ENCODE measurements at places on chromosomes 4 and X.
A peak's percentile ranks its signal among the peaks of the same experiment; 100 is the strongest.

GRCh38 chr4:148776941-148777340 is 334.7 kb upstream of the NR3C2 start:
- no peak for DNase-seq

DNA sequence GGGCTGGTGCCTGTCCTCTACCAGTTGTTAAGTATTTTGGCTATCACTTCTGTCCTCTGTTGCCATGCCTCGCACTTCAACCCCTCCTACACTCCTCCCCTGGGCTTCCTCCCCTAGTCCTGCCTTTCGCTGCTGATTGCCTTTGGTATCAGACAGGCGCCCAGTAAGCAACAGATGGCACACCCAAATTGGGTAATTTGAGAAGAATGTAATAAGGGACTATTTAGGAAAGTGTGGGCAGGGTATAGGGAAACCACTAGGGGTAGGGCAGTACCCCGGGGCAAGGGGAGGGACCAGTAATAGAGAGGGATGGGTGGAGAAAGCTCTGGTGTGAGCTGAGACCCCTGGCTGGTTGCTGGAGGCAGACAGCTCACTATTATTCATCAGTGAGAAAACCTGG is 172.7 kb upstream of the USP9X start:
- no peak for DNase-seq

DNA sequence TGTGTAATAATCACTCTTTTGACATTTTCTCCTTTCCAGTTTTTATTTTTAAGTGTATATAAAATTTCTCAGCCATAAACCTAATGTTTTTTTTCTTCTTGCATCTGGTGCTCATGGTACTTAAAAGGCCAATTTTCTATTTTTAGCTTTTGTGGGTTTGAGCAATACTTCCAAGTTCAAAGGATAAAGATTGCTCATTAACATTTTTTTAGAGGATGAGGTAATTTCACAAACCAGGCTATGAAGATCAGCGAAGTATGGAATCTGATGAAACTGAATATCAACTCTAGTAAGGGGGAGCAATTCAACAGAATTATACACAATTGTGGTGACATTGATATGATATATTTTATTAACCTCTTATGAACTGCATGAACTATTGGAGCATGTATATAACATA is 25.8 kb upstream of the KLHL34 start:
- no peak for DNase-seq

GRCh38 chrX:150635952-150636351 is 57.2 kb upstream of the MTMR1 start:
- no peak for DNase-seq

DNA sequence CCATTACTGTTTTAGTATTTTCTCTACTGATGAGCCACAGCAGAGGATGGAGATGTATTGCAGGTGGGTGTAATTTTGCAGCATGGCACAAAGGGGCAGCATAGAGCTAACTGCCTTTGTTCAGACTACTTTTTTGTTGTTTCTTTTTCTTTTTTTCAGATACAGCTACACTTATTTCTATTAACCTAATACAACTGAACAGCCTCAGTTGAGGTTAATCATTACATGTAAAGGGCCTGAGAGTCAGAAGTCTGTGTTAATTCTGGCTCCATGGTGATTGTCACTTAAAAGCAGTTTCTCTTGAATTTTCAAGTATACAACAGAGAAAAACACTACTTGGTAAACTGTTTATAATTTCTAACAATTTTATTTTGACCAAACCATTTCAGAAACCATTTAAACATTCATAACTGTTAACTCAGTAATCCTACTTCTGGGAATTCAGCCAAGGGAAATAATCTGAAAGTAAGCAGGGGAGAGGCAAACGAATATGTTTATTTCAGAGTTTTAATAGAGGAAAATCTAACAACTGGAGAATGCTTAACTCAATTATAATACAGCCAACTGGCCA is 13.9 kb upstream of the PPEF2 start:
- peak; percentile 8 for DNase-seq

DNA sequence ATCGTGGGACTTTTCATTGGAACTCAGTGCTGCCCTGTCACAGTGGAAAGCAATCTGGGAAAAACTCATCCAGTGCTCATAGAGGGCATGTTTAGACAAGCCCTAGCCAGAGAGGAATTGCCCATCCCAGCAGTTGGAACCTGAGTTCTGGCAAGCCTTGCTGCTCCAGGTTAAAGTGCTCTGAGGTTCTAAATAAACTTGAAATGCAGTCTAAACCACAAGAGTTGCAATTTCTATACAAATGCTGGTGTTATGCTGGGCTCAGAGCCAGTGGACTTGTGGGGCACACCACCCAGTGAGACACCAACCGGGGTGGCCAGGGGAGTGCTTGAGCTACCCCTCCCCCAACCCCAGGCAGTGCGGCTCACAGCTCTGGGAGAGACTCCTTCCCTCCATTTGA is 142.8 kb upstream of the PPP1R2C start:
- no peak for DNase-seq

- no peak for DNase-seq
Observed at GRCh38 chrX:47749185-47749967, 87.3 kb upstream of the ZNF81 start.

GRCh38 chr4:157550028-157550427 is 329.5 kb downstream of the GRIA2 start:
- no peak for DNase-seq

- no peak for DNase-seq
Observed at GRCh38 chr4:109994415-109994827, 81.7 kb downstream of the EGF start.

- DNase-seq: no peak
Observed at GRCh38 chr4:122224348-122224747, 72.2 kb downstream of the BLTP1 start.

GRCh38 chr4:4637710-4638109 is 95.9 kb upstream of the STX18 start:
- DNase-seq: no peak

- DNase-seq: no peak
Observed at GRCh38 chrX:39144323-39144722, 343.1 kb downstream of the MID1IP1 start.

DNA sequence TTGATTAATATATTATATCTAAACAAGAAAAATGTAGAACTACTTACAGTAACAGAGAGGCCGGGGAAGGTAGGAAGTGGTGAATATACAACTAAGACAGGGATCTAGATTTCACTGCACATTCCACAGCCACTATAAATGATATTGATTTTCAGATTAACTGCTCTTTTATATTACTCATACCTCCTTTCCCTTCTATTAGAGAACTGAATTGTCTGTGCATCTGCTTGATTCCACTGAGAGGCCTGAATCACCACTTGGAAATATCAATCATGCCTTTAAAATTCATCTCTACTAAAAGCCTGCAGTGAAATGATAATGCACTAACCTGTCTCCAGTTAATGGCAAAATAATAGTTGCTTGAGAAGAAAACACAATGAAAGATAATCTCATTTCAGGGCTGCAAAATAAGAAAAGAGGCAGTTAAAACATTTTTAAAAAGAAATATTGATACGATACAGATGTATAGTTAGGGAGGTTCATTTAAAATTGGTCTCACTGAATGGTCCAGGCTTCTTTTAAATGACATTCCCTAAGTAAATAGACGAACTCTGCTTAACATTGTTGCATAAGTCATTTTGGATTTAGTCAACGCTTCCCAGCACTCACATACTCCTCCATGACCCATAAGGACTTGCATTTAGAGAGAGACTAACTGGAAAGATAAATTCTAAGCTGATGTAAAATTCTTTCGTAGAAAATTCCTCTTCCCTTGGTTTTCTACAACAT is 3.8 kb downstream of the ANTXR2 start:
- no peak for DNase-seq

- no peak for DNase-seq
Observed at GRCh38 chr4:143085224-143085623, 99.5 kb upstream of the USP38 start.

- no peak for DNase-seq
Observed at GRCh38 chrX:805988-806387, 175.4 kb downstream of the SHOX start.

GRCh38 chr4:100414016-100414790 is 103.6 kb downstream of the EMCN start:
- DNase-seq: no peak

GRCh38 chr4:111046811-111047210 is 423.9 kb upstream of the PITX2 start:
- DNase-seq: no peak

DNA sequence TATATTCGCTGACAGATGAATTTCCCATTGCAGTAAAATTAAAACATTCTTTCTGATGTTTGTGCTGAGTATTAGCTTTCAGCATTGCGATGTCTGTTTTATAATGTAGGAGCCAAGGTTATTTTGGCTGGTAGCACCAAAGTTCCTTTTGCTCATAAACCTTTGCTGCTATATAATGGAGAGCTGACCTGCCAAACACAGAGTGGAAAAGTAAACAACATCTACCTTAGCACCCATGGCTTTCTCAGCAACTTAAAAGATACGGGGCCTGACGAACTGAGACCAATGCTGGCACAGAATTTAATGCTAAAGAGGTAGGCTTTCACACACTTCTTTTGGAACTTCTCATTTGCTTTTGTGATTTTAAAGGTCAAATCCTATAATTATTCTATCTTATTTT is 46.0 kb downstream of the WDR19 start:
- no peak for DNase-seq

GRCh38 chr4:184699941-184700340 is 34.0 kb downstream of the CENPU start:
- no peak for DNase-seq

DNA sequence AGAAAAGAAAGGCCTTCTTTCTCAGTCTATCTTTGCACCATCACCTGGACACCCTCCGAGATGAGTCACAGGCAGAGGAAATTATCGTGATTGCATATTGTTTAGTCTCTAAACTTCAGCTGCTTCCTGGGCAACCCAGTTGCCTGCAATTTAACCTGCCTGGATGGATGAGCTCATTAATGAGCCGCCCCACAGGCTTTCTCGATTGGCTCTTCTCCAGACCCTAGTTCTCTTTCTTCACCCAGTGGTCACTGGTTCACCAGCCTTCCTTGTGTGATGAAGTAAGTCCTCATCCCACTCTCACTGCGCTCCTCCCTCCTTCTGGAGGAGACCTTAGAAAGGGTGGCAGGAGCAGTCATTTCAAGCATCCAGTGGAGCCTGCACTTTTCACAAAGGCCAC is 94.4 kb downstream of the SOWAHB start:
- DNase-seq: no peak

DNA sequence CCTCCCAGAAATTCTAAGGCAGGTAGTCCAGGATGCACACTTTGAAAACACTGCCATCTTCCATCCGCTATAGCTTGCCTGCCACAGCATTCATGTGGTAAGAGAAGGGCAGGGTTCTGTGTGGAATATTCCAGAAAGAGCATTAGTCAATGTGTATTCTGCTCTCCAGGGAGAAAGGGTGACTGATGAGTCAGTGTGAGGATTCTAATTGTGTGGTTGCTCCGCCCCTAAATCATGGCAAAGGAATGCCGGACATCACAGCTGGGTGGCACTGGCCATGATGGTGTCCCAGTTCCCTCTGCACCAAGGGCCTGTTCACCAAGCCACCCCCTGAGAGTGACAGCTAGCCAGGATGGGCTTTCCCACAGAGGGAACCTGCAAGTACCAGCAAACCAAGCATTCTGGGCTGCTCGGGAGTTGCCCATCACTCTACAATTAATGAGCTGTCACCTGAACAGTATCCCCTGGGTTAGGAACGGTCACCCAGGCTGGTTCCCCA is 9.5 kb downstream of the IDS start:
- no peak for DNase-seq

DNA sequence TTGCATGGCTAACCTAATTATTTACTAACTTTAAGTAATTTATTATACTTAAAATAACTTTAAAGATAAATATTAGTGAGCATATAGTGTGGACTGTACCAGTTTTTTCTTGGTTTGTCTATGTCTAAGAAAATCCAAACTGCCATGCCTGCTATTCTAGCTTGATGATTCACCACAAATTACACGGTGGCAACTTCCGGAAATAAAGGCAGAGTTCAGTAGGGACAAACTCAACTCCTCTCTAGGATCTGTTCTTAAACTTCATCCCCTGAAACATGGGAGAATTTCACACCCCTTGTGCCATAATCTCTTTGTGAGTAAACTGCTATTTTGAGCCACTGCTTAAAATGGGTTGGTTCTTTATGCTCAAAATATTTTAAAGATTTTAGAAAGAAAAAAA is 213.6 kb upstream of the NRK start:
- DNase-seq: no peak

DNA sequence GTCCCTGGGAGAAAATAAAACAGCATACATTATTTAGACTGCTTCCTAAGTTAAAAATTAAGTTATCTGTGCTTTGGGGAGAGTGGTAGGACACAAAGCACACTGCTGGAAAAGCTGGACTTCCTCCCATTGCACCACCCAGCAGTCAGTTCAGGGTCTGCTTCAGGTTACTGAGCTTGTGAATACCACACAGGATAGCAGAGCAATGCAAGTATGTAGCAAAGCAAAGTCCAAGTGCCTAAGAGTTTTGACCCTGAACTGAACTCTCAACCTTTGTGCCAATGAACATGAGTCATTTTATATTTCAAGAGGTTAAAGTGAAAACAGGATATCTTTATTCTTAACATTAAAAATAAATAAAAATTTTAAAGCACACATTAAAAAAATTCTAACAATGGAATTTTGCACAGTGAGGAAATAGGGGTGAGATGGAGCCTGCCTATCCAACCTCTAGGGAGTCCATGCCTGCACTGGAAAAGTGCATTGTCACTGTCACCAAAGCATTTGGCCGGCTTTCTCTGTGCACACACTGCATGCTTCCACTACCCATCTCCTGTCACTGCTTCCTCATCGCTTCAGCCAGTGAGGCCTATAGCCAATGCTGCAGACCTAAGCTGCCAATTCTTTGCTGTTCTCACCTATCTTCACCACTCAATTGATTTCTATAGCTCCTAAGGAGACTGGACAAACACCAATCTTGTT is 50.9 kb downstream of the ABCG2 start:
- no peak for DNase-seq

- no peak for DNase-seq
Observed at GRCh38 chrX:45003085-45003484, 130.1 kb downstream of the KDM6A start.

DNA sequence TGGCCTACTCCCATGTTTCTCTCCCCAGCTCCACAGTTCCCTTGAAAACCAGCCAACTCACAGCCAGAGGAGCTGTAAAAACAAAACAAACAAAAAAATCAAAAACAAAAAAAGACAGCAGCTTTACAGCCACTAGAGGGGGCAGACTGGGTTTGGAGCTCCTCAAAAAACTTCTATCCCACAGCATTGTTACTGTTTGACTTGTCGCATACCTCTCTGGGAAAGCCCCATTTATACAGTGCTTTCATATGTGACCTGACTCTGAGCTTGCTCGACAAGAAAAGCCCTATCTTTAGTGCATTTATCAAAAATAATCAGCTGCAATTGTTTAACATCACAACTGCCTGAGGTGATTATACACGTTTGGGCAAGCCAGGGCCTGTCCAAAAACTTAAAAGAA is 21.6 kb downstream of the TSPAN6 start:
- no peak for DNase-seq

DNA sequence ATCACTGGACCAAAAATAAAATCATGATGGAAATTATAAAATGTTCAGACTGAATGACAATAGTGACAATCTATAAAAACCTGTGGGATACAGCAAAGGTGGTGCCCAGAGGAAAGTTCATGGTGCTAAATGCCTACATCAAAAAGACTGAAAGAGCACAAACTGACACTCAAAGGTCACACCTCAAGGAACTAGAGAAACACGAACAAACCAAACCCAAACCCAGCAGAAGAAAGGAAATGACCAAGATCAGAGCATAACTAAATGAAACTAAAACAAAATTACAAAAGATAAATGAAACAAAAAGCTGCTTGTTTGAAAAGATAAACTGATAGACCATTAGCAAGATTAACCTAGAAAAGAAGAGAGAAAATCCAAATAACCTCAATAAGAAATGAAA is 78.7 kb downstream of the ANAPC10 start:
- DNase-seq: no peak
